Ascending aorta (tissue), 2 donors: ENCODE measurements at places on chromosomes 5 and 9. TPM values are rescaled to one million over a fixed set of nuclear protein-coding genes. Genes with fewer than 3 reads are reported as not detected.

DNA sequence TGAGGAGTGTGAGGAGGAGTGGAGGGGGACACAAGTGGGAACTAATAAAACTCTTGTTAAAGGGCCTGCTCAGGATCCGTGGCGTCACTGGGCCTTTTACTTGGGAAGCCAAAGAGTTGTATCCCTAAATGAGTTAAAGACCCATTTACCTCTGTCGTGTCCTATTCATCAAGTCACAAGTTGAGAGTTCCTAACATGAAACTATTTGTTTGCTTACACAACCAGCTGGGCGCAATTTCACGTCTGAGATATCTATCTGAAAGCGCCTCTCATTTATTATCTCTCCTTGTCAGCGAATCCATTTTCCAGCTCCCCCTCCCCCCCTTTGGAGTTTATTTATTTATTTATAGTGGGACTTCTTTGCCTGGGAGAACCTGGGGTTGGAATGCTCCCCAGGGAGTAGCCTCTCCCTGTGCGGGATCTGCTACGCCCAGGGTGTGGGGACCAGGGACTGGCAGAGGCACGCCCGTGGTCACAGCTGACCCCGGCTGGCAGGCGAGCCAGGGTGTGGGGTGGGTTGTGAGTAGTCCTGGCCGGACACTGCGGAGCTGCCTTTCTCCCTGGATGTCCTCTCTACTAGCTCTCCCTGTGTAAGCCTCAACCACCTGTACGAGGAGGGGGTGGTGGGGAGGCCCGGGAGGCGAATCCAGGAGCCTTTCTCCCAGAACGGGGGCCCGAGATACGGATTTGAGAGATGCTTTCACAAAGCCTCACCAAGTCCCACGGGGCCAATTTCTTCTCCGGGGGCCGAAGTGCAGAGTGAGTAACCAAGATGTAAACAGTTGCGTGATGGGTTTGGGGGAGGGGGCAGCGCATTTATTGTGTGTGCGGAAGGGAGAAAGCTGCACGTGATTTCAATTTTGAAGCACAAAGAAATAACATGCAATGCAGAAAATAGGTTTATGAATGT lies 15.3 kb downstream of the NR2F1 start:
- DNase-seq = no peak

- DNase-seq = no peak
These were observed 11.3 kb upstream of the GRHPR start for GRCh38 chr9:37410969-37411785.

The BARHL1 gene
- not detected for total RNA-seq

- DNase-seq = no peak
These were observed 60.7 kb downstream of the SECISBP2 start for GRCh38 chr9:89379031-89379430.

GRCh38 chr5:136080113-136080482 lies 51.3 kb downstream of the TGFBI start:
- DNase-seq = no peak
